Activated CD8-positive, alpha-beta memory T cell treated with anti-CD3 and anti-CD28 coated beads for 4 hours (primary cell): ENCODE measurements at places on chromosomes 3 and 15.
A peak's percentile ranks its signal among the peaks of the same experiment; 100 is the strongest.

DNA sequence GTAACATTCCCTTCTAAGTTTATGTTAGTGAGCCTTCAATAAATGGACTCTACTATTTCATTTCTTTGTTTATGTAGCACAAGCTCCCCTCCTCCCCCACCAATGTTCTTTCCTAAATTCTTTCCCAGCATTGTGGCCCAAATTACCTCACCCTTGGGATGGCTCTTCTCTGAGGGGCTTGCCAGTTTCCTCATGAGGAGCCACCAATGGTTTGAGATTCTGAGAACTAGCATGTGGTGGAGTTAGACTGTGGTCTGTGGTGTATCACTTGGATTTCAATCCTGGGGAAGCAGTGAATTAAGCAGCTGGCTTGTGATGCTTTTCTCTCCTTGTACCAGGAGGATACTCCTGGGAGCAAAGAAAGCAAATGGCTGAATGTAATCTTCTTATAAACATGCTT lies 50.0 kb upstream of the NPHP3 start:
- no peak for DNase-seq

DNA sequence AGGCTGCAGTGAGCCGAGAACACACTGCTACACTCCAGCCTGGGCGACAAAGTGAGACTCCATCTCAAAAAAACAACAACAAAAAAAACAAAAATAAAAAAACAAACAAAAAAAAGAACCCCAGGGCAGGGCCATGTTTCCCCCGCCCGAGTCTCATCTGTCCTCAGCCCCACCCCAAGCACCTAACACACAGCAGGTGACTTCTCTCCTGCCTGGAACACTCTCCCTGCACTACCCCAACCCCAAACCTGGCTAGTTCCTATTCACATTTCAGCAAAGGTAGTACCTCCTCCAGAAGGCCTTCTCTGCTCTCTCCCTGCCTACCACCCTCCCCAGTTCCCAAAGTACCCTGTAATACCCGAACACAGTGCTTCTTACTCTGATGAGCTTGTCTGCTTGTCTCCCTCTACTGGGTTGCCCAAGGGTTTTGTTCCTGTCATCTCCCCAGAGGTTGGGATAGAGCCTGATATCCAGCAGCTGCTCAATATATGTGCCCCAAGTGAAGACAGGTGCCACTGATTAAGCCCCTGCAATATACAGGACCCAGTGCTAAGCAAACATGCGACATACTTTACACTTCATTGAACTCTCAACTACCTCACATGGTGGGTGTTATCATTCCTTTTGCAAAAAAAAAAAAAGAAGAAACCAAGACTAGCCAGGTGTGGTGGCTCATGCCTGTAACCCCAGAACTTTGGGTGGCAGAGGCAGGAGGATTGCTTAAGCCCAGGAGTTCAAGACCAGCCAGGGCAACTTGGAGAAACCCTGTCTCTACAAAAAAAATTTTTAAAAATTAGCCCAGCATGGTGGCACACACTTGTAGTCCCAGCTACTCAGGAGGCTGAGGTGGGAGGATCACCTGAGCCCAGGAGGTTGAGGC lies 103.6 kb downstream of the DAPK2 start:
- DNase-seq = no peak

DNA sequence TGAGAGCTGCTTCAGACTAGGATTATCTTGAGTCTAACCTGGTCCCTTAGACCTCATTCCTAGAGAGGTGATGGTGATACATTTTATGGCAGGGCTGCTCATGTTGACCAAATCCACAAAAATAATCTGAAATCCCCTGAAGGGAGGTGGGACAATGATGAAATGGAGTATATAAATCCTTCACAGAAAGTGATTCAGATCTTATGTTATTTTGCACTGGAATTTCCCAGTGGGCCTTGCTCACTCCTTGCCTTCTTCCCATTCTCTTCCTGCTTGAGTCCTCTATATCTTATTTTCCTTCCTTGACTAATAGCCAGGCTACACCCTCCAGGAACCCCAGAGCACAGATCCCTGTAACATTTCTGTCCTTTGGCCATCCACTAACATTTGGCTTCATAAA lies 10.4 kb upstream of the TMEM202 start:
- DNase-seq = no peak

GRCh38 chr15:74804935-74805334 lies 7.7 kb upstream of the LMAN1L start:
- DNase-seq = no peak

DNA sequence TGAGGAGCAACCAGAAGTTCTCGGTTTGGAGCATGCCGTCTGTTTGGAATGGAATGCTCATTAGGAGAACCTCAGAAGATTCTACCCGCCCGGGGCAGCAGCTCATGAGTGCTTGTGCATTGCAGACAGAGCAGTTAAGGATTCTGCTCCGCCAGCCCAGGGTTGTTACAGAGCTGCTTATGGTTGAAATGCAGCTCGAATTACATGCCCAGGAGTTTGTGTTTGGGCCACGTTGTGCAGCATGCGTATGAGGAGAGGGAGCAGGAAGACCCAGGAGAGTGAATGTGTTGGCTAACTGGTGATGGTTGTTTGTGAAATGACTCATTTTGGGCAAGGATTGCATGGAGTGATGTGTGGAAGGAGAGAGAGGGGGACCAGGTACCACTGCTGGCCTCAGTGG lies 9.0 kb downstream of the FGD5 start:
- no peak for DNase-seq

DNA sequence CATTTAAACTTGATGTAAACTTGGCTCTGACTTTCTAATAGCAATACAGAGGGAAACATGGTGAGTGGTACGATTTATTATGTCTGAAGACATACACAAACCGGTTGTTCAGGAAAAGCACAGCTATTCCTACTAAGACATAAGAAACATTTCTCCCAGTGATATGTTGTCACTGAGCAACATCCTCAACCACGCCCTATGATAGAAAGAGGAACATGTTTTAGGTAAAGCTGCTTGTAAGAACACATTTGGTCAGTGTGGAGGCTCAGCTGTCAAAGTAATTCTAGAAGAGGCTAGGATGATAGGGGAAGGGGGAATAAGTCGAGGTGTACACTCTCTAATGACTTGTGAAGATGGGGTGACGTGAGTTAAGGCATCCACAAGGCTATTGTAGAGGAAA lies 42.7 kb upstream of the B3GNT5 start:
- DNase-seq = no peak

DNA sequence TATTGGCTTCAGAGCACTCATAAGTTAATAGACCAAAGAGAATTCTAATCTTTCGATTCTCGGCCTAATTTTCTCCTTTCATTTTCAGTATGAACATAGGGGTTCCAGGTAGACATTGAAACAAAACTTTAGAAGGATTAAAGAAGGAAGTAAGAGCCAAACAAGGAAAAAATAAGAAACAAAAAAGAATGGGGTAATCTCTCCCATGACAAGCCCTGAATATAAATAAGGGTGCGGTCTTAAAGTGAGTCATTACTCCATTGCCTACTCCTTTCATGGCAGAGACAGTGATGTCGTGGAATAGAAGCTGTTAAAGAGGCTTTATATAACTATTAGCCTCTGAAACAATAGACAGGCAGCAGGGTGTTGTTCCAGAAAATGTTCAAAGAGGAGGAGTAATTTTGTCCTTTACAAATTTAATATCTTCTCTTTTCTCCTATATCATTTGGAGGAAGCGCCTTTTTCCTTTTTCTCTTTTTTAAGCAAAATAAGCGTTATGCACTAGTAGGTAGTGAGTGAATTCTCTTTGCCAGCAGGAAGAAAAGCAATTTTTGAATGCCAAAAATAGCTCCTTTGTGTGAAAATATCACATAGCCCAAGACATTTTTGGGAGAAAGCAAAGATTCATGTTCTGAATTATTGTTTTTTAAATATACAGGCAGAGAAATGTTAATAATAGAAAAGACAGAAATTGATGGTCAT lies 607.9 kb upstream of the KCNMB2 start:
- DNase-seq = no peak

DNA sequence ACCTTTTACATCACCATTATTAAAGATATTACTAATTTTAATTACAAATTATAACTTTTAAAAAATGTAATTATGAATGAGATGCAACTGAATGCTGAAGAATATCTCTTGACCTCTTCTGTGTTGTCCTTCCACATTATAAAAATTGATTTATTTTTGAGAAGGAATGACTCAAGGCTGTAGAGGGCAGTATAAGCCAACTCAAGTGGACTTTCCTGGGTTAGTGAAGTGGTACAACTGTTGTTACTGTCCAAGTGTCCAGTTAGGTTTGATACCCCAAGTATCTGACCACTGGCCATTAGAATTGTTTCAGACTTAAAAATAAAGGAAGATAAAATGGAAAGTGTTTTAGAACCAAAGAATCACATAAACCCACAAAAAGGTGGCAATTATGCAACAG lies 51.9 kb downstream of the BBX start:
- DNase-seq = no peak

- no peak for DNase-seq
These were observed 458.1 kb downstream of the TBL1XR1 start for GRCh38 chr3:176739159-176739558.

DNA sequence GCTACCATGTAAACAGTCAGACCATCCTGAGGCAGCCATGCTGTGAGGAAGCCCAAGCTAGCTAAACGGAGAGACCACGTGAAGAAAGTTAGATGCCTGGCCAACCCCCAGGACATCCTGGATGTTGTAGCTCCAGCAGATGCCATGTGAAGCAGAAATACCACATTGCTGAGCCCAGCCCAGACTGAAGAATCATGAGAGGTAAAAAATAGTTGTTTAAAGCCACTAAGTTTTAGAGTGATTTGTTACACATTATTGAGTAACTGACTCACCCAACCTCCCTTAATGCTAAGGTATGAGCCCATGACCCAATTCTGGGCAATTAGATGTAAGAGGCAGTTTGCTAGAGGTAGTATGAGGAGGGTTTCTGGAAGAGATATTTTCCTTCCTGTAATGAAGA lies 200.5 kb downstream of the THRB start:
- no peak for DNase-seq

GRCh38 chr3:194814878-194815357 lies 129.2 kb downstream of the FAM43A start:
- DNase-seq = no peak

DNA sequence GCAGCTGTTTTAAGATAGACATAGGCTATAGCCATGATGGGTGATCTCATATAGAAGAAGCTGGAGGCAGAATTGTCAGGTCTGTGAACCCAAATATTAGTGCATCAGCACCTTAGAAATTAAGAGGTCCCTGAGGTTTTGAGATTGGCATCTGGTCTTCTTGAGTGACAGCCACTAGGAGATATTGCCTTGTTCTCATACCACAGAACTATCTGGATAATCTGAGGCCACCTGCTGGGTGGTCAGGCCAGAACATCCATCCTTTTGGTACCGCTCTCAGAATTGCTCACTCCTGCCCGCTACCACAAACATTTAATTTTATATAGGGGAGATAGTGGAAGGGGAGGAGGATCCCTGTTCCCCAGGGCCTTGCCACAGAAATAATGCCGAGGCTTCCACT lies 210.6 kb upstream of the ZPLD1 start:
- DNase-seq = no peak

- no peak for DNase-seq
These were observed 189.4 kb downstream of the SLC9A9 start for GRCh38 chr3:143658861-143659260.

GRCh38 chr3:187833799-187834578 lies 88.7 kb upstream of the BCL6 start:
- DNase-seq = no peak

GRCh38 chr3:188890572-188891270 lies 281.1 kb upstream of the TPRG1 start:
- DNase-seq = no peak

DNA sequence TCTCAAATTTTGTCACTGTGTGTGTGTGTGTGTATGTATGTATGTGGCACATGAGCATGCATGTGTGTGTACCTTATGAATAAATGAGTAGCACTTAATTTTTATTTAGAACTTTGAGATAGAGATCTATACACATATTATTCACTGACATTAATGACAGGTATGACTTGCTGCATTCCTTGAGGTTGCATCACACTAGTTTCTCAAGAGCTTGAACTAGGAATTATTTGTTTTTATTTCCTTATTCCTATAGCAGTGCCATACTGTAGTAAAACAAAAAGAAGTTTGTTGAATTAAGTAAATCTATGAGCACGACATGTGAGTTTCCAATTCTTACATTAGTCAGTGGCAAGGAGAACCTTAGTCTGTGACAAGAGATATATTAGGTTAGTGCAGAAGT lies 943.9 kb downstream of the ROBO1 start:
- no peak for DNase-seq

- DNase-seq = no peak
These were observed 286.3 kb downstream of the ZNF385D start for GRCh38 chr3:21464746-21465145.

DNA sequence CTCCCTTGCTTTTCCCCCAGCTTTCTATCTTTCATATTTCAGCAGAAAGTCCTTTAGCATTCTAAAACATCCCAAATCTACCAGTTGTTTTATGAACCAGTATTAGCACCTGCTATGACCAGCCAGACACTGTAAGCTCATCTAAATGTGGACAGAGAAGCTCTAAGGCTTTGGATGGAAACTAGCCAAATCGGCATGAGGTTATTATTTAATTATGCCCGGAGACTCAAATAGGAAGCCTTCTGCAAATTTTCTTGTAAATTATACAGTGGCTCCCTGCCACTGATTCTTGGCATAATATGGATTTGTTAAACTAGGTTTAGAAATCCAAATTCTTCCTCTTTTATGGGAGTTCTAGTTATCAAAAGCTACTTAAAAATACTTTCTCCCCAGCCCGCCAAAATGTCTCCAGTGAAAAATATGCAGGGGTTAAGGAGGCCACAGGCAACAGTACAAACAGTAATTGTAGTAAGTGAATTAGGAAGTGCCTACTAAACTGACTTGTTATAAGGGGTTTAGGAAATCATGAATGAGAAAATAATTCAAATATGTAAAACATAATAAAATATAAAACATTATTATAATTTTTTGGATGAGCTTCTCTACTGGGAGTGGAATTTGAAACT lies 15.4 kb downstream of the MYH15 start:
- no peak for DNase-seq

- no peak for DNase-seq
These were observed 985 bp downstream of the LCMT2 start for GRCh38 chr15:43329217-43329959.

DNA sequence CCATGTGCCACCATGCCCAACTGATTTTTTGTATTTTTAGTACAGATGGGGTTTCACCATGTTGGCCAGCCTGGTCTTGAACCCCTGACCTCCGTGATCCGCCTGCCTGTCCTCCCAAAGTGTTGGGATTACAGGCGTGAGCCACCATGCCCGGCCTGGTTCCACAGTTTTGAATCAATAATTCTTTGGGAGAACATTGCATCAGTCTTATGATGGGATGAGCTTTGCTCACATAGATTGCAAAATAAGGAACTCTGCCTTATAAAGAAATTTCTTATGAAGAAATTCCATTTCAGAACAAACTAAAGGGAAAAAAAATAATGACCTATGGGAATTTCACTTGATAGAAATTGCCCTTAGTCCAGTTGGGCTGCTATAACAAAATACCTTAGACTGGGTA lies 15.8 kb upstream of the TMPRSS7 start:
- no peak for DNase-seq

DNA sequence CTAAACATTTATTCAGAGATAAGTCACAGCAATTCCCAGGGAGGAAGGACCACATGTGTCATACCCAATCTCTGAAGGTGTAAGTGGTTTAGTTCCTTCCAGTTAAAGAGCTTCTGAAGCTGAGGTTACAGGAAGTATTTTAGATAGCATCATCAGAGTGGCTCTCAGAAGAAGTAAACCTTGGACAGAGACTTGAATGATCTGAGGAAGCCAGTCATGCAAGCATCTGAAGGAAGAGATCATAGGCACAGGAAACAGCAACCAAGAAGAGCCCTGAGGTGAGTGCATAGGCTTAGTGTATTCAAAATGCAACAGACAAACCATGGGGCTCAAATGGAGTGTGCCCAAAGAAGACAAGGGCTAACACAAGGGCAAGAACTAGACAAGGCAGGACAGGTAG lies 210.3 kb downstream of the ULK4 start:
- DNase-seq = no peak

GRCh38 chr3:47578119-47578632 lies 489 bp downstream of the CSPG5 start:
- DNase-seq = peak; percentile 5
